ENCODE measurements at places on chromosomes 1 and 21. TPM values are rescaled to one million over a fixed set of nuclear protein-coding genes. Genes with fewer than 3 reads are reported as not detected.

Gene PLA2G5
- not detected for total RNA-seq

Gene UBASH3A
- total RNA-seq = 0.41 TPM

Gene KRTAP19-2
- total RNA-seq = not detected

Gene ST6GALNAC5
- 5.2 TPM for total RNA-seq

Gene CRNN
- total RNA-seq = 26.0 TPM

Gene ZNF648
- 0.51 TPM for total RNA-seq

Measured in tongue (tissue), 3 donors.